ENCODE measurements at places on chromosomes 7 and 10. TPM values are rescaled to one million over a fixed set of nuclear protein-coding genes. Genes with fewer than 3 reads are reported as not detected.
A peak's percentile ranks its signal among the peaks of the same experiment; 100 is the strongest.

Gene SORBS1
- total RNA-seq: 92.5 TPM

Gene TRPV5
- total RNA-seq: not detected

Gene OPN1SW
- not detected for total RNA-seq

- DNase-seq: peak; percentile 60
These were observed 3.7 kb downstream of the FUOM start for GRCh38 chr10:133353988-133354605.

DNA sequence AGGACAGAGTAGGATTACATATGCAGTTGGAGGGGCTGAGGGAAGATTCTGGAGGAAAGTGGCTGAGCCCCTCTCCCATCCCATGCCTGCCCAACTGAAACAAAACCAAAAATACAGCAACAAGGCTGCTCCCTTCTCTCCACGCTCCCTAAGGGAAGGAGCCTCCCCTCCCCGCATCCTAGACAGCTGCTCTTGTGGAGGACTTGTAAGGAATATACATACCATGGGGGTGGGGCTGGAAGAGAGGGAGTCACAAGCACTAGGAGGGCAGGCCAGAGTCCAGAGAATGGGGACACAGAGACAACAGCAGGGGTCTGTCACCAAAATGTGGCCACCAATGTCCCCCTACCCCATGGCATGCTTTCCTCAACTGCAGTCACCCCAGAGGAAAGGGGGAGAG is 13.2 kb downstream of the LDB1 start:
- no peak for DNase-seq

DNA sequence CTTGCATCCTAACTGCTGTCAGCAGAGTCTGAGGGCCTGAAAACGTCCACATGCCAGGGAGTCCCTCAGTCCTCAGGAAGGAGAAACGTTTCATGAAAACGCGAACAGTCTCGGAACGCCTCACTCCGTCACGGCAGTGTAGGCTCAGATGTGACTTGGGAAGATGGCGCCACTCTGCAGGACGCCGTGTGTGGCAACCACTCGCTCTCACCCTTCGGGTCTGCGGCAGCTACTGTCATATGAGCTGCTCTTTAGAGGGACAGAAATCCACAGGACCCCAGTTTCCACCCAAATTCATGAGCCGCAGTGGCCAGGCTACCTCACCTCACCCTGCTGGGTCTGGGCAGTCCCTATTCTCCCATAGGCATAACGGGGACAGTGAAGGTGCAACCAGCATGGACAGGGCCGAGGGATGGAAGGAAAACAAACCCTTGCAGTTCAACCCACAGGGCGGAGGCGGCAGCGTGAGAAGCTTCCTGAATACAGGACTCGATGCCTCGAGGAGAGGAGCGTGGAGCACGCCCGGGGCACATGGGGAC is 438.3 kb downstream of the DNAJB6 start:
- DNase-seq: no peak

- DNase-seq: no peak
These were observed 407.4 kb downstream of the KCNMA1 start for GRCh38 chr10:77230194-77230593.

DNA sequence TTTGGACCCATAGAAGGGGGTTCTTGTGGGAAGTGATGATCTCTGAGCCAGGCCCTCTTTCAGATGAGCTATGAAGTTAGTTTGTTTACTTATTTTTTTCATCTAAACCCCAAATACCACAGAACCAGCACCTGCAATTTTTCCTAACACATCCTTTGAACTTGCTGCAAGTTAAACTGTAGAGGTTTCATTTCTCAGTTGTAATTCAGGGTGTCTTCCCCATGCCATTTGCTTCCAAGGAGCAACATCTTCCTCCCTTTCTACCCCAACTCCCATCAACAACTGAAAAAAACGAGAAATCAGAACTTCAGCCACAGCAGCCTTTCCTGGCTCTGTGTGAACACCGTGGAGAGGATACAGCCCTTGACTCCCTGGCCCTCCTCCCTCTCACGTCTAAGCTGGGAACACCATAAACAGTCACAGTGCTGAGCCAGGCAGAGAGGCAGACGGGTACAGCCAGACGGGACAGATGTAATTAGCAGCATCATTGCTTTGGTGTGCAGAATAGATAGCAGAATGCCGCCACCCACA is 63.6 kb downstream of the RGS10 start:
- no peak for DNase-seq

DNA sequence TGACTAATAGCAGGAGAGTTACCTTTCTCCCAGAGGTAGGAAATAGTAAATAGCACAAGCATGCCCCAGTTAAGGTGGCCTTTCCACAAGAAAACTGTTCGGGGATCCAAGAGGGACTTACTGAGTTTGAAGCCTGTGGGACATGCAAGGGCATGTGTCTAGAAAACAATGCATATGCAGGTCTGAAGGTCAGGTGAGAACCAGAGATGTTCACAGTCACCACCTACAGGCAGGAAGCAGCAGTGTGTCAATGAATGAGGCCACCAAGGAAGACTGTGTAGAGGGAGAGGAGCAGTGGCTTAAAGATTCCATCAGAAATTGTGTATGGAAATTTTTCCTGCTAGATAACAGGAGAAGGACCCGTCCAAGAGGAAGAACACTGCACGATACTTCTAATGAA is 66.0 kb downstream of the CALD1 start:
- no peak for DNase-seq

DNA sequence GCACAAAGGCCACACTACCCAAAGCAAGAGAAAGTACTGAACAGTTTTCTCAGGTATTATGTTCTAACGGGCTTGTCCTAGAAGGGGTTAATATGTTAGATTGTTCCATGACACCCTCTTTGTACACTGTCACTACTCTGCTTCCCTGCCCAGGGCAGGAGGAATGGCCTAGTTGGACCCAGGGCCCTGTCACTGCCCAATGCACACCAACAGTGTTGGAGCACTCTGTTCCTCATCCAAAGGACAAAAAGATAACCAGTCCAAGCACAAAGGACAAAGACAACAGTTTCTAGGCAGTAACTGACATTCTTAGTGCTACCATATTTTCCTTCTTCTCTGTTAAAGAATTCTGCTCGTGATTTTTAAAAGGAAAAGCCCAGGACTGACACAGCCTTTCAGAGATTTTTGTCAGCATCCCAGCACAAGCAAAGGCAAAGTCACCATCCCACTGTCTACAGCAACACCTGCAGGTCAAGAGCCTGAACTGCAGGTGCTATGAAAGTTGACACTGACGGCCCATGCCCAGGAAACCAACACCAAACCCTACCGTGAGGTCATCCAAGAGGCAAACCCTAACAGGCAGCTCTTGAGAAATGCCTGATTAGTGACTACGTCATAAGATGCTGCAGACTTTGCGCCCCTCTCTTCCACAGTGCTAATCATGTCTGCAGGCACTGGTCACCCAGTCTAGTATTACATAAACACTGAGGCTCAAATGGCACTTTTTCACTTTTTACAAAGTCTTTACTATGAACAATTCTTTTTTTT is 13.2 kb downstream of the NUDCD3 start:
- DNase-seq: no peak

GRCh38 chr10:67976292-67977245 is 92.1 kb downstream of the SIRT1 start:
- DNase-seq: no peak

DNA sequence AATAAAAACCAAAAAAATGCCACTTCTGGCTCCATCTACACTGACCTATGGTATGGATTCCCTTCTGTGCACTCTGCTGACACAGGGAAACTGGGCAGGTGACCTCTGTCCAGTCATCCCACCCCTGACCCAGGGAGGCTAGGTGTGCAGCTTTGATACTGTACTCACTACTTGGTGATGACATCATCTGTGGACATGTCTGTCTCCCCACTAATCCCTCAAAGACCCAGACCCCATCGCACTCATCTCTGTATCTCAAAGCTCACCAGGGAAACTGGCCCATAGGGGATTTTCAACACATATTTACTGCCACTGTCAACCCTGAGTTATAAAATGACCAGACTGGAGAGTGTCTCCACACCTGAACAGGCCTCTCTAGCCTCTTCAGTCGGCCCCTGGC is 10.6 kb downstream of the SGMS1 start:
- DNase-seq: no peak

All from suprapubic skin (tissue), 4 donors.